ENCODE measurements at places on chromosomes 11 and 22. TPM values are rescaled to one million over a fixed set of nuclear protein-coding genes. Genes with fewer than 3 reads are reported as not detected.

GRCh38 chr22:30191040-30191701 lies 55.4 kb downstream of the LIF start:
- DNase-seq = no peak

GRCh38 chr22:27349456-27349855 lies 452.1 kb downstream of the MN1 start:
- DNase-seq = no peak

GRCh38 chr22:17786435-17787161 lies 12.3 kb upstream of the BID start:
- DNase-seq = peak; percentile 59

- no peak for DNase-seq
Measured at GRCh38 chr11:34641456-34641855, 20.6 kb downstream of the EHF start.

DNA sequence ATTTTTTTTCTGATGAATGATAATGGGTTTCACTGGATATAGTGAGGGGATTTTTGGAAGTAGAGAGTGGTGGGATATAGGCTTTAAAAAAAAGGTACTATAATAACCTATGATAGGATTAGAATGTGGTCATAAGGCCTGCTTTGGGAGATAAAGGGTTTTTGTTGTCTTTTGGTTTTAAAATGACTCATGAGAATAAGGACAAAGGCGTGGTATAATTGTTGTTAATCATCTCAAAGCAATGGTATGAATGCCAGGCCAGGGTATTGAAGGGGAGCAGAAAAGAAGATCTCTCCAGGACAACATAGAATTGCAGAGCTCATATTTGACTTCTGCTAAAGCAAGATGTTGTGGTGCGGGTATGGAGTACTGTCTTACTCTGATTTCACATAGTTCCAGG lies 579.4 kb downstream of the JRKL start:
- DNase-seq = no peak

DNA sequence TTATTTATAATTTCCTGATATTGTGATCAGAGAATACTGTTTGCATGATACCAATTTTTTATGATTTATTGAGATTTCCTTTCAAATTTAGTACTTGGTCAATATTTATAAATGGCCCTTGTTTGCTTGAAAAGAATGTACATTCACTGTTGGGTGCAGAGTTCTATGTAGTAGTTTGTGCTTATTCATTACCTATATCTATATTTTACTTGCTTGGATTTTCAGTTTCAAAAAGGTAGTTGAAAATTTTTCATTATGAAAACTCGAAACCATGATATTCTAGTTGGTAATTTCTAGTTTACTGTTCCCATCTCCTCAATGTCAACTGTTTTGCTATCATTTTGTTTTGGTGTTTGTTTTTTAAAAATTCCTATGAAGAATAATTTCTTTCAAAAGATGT lies 155.7 kb downstream of the AASDHPPT start:
- no peak for DNase-seq

DNA sequence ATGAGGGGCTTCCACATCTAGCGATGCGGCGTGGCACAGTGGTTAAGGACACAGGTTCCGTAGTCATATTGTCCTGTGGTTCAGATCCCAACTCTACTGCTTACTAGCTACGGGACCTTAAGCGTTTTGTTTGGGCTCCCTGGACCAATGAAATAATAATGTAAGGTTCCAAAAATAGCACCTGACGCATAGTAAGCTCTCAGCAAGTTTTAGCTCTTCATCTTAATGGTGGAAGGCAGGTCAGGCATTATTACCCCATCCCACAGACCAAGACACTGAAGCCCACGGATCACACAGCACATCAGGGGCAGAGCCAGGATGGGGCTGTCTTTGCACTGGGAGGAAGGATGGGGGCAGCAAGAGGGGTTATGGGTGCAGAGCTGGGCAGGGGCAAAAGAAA lies 13.0 kb downstream of the DNAJB13 start:
- DNase-seq = no peak

- no peak for DNase-seq
Measured at GRCh38 chr11:43376594-43376993, 17.9 kb downstream of the TTC17 start.

DNA sequence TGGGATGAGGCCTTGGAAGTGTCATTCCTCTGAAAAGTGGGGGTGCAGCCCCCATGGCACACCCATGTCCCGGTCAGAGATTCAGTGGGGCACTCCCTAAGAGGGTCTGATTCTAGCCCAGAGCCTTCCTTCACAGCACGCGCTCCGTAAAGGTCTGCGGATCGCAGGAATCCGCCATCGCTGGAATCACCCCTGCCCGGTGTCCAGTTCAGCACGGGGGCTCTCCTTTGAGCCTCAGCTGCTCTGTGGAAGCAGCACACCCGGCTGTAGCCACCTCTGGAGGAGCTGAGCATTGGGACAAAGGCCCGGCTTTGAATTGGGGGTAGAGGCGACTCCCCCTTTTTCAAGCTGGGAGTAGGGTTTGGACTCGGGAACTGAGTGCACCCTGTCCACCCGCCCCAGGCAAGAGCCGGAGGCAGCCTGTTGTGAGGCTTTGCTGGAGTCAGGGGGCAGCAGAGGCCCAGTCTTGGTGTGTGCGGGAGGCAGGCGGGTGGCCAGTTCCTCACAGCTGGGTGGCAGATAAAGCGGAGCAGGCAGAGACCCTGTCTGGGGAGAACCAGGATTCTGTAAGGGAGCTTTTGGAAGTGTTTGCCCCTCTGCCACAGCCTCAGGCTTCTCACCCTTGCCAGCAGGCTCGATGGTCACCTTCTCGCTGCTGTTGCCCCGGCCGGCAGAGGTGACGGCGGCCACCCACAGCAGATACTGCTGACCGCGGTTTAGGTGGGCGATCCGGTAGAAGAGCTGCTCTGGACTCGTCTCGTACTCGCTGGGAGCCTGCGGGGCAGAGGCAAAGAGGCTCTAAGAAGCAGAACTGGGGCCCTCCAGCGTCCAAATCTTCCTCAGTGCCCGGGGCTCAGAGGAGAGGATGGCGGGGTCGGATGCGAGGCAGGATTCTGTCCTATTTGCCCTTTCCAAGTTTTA lies 115.9 kb downstream of the CEP164 start:
- peak; percentile 58 for DNase-seq

- DNase-seq = no peak
Measured at GRCh38 chr22:35708917-35709316, 8.8 kb upstream of the APOL5 start.

- DNase-seq = no peak
Measured at GRCh38 chr11:91794146-91794545, 430.5 kb upstream of the FAT3 start.

GRCh38 chr11:73275381-73275750 lies 3.2 kb downstream of the P2RY6 start:
- DNase-seq = no peak

DNA sequence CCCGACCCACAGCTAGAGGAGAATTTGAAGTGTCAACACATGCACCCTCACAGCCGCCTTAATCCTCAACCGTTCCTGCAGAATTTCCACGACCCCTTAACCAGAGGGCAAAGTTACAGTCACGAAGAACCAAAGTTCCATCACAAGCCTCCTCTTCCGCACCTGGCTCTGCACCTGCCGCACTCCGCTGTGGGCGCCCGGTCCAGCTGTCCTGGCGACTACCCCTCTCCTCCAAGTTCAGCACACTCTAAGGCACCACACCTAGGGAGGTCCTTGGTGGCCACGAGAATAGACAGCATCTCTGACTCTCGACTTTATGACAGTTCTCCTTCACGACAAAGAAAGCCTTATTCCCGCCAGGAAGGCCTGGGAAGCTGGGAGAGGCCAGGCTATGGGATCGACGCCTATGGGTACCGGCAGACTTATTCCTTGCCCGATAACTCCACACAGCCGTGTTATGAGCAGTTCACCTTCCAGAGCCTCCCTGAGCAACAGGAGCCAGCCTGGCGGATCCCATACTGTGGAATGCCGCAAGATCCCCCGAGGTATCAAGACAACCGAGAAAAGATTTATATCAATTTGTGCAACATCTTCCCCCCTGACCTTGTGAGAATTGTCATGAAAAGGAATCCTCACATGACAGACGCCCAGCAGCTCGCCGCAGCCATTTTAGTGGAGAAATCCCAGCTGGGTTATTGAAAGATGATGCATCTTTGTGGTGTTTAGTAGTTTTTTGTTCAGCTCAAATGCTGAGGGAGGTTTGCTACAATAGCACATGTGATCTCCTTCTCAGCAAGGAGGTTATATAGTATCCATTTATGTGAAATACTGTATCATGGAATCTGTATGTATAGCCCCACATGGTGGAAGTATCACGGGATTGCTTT lies 72.1 kb downstream of the ZC3H12C start:
- DNase-seq = no peak

- DNase-seq = no peak
Measured at GRCh38 chr11:111452817-111453552, 59.2 kb downstream of the BTG4 start.

DNA sequence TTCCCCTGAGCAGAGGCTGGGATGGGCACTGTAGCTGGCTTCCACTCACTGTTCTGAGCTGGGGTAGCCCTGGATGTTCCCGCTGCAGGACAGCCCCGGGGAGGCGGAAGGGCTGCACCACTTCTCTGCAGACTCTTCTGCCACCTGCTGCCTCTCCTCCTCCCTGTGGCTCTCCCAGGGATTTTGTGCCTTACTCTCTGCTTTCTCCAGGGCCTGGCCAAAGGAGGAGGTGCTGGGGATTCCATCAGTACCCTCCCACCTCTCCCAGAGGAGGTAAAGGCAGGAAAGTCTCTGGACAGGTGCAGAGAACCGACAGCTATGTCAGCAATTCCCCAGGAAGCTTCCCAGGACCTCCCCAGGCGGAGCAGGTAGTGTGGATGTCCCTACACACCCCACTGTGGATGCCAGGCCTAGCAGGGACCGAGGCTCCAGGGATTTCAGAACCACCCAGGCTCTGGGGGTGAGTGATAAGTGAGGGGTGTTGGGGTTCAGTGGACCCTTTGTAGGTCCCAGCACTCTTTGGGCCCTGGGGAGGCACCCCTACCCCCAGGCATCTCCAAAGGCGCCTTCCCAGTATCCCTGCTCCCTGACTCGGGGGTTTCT lies 11.3 kb downstream of the DUSP8 start:
- DNase-seq = no peak

DNA sequence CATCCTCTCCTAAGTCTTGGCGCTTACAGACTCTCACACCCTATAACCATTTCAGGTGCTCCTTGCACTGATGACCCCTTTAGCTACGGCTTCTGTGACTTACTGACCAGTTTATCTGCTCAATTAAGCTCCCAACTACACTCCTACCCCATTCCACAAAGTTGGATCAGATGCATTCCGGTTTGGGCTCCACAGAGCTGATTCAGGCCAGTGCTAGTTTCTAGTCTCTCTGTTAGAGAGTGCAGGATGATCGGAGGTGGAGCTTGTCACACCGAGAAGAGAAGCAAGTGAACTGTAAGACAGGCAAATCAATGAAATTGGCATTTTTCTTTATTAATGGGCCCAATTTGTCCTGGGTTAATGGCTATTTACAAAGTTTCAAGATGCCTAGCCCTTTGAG lies 436.8 kb upstream of the CADM1 start:
- no peak for DNase-seq

GRCh38 chr11:69294571-69295078 lies 670 bp downstream of the MYEOV start:
- DNase-seq = no peak

- peak; percentile 42 for DNase-seq
Measured at GRCh38 chr22:35409783-35410662, 10.1 kb downstream of the MCM5 start.

GRCh38 chr22:44142421-44143104 lies 38.2 kb upstream of the PARVG start:
- DNase-seq = no peak

DNA sequence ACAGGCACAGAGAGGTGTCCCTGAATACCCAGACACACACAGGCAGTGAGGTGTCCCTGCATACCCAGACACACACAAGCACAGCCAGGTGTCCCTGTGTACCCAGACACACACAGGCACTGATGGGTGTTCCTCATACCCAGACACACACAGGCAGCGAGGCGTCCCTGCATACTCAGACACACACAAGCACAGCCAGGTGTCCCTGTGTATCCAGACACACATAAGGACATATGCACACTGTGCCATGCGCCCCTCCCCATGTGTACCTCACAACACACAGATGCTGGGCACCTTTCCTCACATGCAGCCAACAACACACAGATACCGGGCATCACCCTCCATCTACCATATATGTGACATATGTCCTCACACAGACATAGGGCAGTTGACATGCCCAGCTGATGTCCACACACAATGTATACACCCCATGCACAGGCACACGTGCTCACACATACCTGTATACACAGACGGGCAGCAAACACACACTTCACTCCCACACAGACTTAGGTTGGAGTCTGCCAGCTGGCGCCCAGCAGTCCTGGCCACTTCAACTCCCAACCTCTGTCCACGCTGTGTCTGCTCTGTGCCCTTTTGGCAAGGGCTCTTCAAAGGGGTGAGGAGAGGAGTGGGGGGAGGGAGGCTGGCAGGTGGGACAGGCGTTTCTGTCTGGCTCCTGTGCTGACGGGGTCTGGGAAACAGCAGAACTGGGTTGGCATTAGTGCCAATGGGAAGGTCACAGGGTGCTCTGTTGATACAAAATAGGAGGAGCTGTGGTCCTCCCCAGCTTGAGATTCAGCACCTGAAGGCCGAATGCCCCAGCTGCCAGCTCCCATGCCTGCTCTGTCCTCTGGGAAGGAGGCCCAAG lies 69.4 kb upstream of the ALX4 start:
- no peak for DNase-seq

GRCh38 chr11:16840951-16841350 lies 102.5 kb downstream of the C11orf58 start:
- DNase-seq = no peak

- no peak for DNase-seq
Measured at GRCh38 chr11:69866648-69867047, 47.4 kb upstream of the FGF3 start.

- no peak for DNase-seq
Measured at GRCh38 chr11:112318184-112318591, 57.5 kb upstream of the PLET1 start.

EFCAB6 gene
- total RNA-seq = 1.1 TPM

ART1 gene
- not detected for total RNA-seq

PKNOX2 gene
- 0.49 TPM for total RNA-seq

KRTAP5-6 gene
- not detected for total RNA-seq

PTDSS2 gene
- total RNA-seq = 27.4 TPM

ALX4 gene
- not detected for total RNA-seq

LIF gene
- total RNA-seq = 8.2 TPM

NXPE1 gene
- 202 TPM for total RNA-seq

FOLR3 gene
- total RNA-seq = not detected

SNX32 gene
- 1.6 TPM for total RNA-seq

SSTR3 gene
- not detected for total RNA-seq

TRIM48 gene
- not detected for total RNA-seq

RIBC2 gene
- total RNA-seq = 1.2 TPM

OR5A1 gene
- total RNA-seq = not detected

TPBGL gene
- 0.11 TPM for total RNA-seq
